ENCODE measurements at places on chromosomes 7 and 10. TPM values are rescaled to one million over a fixed set of nuclear protein-coding genes. Genes with fewer than 3 reads are reported as not detected.

GRCh38 chr7:124692425-124692824 is 73.2 kb downstream of the GPR37 start:
- no peak for DNase-seq

- no peak for DNase-seq
Observed at GRCh38 chr7:23710000-23710399, at the start of gene STK31. Gene STK31, plus strand, starts transcription at chr7:23710219. Its CDS starts 67 bp downstream, at chr7:23710286.

DNA sequence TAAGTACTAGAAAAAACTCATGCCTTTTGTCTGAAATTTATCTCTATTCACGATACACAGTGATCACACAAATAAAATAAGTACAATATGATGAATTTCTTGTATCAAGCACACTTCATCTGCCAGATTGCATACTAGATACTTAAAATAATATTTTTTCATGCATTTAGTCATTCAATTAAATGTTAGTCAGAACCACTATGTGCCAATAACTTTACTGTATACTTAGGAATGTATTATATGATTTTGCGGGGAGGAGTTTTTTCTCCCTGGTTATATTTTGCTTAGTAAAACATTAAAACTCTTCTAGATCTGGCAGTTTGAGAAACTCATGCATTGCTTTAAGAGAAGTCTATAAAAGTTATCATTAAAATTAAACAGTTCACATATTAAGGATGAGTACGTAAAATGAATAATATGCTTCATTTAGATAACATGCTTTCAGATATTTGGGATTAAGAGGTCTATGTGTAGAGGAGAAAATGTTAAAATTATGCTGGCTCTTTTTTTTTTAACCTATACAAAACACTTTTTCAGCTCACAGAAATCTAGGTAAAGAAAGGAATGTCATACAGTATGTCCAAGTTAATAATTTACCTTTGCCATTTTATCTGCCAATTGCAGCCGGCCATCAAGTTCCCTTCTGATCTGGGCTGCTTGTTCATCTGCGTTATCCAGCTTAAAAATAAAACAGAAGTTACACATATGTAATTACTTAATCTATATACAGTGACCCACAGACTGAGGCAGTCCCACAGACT is 70.1 kb downstream of the RNF133 start:
- DNase-seq = no peak

DNA sequence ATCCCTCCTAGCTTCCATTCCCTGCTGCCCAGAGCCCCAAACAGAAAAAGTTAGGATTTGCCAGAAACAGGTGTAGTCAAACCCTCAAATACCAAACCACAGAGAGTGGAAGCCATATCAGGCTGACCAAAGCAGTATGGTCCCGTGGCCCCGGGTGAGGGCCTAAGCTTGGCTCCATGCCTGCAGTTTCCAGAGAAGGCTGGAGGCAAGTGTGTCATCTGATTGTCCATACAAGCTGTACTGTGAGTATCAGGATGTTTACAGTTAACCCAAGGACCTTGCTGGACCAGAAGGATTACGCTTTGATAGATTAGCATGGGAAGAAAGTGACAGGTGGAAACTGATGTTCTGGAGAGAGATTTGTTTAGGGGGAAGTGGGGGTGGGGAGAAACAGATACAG is 96.3 kb downstream of the PRKAG2 start:
- no peak for DNase-seq

DNA sequence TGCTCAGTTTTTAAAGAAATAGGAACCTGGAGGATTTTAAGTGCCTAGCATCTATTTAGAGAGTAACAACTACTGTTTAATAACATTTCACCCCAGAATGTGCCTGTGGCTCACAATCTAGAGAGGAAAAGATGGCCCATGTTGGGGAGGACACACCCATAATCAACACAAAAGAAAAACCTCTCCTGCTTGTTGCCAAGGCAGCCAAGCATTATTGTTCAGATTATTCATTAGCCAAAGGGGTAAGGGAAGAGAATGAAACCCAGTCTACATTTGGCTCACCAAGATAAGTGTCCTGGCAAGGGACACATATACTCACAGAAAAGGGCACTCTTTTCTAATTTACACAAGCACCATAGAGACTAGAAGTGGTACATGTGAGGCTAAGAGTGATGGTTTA is 17.7 kb upstream of the IFIT1B start:
- no peak for DNase-seq

- no peak for DNase-seq
Observed at GRCh38 chr10:110040767-110041478, 33.1 kb downstream of the ADD3 start.

DNA sequence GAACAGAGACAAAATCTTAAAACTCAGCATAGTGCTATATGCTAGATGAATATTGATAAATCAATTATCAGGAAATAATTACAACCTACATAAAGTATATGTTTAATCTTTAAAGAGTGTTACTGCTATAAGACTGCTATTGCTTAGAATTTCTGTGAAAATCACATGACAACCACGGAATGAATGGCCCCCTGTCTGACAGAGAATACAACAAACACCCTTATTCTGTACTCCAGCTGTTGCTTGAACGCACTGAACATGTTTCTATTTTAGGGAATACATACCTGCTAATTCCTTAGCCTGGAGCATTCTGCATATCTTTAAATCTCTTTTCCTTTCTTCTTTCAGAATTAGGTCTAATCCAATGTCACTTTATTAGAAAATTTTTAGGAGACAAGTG is 452.4 kb upstream of the PHF14 start:
- no peak for DNase-seq

GRCh38 chr10:96395931-96396877 is 37.4 kb upstream of the OPALIN start:
- peak; percentile 90 for DNase-seq

DNA sequence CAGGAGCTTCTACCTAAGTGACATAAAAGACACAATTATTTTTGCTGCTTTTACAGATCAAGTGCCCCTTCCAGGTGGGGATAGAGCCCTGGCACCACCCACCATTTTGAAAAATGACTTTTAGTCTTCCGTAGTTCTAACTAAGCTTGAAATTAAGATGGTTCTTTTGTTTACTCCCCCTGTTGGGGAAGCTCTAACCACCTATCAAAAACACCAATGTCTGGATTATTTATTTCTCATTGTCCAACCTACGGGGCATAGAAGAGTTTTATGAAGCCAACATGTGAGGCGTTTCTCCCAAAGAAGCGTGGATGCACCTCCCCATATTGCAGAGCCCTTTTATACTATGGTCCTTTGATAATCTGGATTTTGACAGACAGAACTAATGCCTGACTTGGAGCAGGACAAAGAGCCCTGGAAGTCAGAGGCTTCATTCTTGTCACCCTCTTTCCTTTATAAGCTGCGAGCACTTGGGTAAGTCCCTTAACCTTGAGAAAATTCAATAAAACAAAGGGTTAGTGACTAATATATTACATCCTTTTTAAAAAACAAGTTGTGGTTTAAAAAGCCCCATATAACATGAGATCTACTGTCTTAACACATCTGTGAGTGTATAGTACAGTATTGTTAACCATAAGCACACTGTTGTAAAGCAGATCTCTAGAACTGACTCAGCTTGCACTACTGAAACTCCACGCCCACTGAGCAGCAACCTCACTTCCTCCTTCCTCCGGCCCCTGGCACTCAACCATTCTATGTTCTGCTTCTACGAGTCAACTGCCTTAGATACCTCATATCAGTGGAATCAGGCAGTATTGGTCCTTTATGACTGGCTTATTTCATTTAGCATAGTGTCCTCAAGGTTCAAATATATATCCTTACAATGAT is 67.5 kb downstream of the ATXN7L1 start:
- DNase-seq = no peak

DNA sequence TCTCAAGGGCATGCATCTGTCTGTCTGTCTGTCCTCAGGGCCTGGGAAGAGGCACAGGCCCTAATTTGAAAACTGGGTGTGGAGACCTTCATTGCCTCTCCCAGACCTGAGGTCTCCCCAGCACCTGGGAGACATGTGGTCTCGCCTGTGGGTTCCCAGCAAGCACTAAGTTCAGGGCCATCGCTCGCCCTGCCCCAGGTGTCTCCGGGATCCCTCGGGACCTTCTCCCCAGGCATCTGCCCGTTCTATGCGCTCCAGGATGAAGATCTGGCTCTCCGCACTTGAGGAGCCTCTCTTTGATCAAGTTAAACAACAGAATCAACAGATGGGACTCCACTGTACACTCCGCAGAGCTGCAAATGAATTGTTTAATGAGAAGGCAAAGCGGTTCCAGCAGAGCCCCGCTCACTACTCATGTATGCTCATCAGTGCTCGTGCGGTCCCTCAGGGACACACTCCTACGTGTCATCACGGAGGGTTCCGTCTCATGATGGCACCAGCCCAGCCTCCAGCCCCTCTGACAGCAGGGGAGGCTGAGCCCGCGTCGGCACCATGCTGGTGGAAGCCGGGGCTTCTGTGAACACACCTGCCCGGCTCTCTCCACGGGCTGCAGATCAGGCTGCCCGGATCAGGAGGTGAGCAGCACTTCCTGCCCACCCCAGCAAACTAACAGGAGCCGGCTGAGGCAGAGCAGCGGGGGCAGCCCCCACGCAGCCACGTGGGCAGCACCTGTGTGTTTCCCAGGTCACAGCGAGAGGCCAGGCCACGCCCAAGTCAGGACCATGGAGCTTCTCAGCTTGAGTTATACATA is 132.8 kb downstream of the TCERG1L start:
- peak; percentile 40 for DNase-seq

- DNase-seq = no peak
Observed at GRCh38 chr10:32687116-32687515, 241.2 kb downstream of the CCDC7 start.

GRCh38 chr7:155773531-155773930 is 38.7 kb downstream of the SHH start:
- peak; percentile 6 for DNase-seq

GRCh38 chr7:40232242-40232893 is 97.6 kb downstream of the SUGCT start:
- DNase-seq = no peak

- no peak for DNase-seq
Observed at GRCh38 chr7:141301544-141301943, 227.7 kb downstream of the TMEM178B start.

DNA sequence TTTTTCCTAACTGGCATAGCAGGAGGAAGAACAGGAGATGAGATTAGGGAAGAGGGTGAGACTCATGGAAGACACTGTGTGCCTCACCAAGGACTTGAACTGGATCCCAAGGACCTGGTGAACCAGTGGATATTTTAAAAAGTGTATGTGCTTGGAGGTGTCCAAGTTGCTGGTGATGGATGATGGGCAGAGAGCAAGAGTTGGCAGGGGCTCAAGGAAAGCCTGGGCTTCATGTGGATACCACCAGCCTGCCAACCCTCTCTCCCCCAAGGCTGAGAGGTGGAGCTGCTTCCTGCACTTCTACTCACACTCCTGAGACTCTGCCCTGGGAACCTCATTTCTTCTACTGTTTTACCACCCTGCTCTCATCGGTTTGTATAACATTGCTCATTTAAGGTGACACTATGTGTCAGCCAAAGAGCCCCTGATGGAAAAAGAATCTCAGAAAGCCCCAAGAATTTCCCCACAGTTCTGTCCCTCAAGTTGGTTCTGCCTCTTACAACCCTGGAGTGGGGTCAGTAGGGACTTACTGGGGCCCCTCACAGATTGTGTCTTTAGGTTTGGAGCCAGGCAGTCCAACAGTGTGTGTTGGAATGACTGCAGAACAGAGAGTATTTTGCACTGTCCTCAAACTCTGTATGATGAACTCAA is 56.2 kb upstream of the PDCD4 start:
- DNase-seq = no peak

GRCh38 chr7:150955519-150956394 is 22.4 kb downstream of the KCNH2 start:
- DNase-seq = peak; percentile 78

- DNase-seq = no peak
Observed at GRCh38 chr10:323651-324293, 188.5 kb downstream of the ZMYND11 start.

HEPACAM2 gene
- total RNA-seq = not detected

VPS37D gene
- 5.8 TPM for total RNA-seq

TFEC gene
- not detected for total RNA-seq

COL26A1 gene
- total RNA-seq = 41.9 TPM

BAG3 gene
- 19.5 TPM for total RNA-seq

ZNF727 gene
- not detected for total RNA-seq

DRGX gene
- not detected for total RNA-seq

ZNF789 gene
- 16.5 TPM for total RNA-seq

SSC4D gene
- 21.9 TPM for total RNA-seq

LANCL2 gene
- 17.7 TPM for total RNA-seq

TRPV5 gene
- total RNA-seq = 0.42 TPM

All from endodermal cell (in vitro differentiated cells).